Stimulated activated CD4-positive, alpha-beta T cell treated with anti-CD3 and anti-CD28 coated beads, Interleukin-4, amount 100 ng/mL, for 1 hour (primary cell): ENCODE measurements at places on chromosomes 2 and 18.

GRCh38 chr2:238613610-238614009 lies 186.9 kb downstream of the ASB1 start:
- DNase-seq = no peak

- no peak for DNase-seq
These were observed 34.2 kb upstream of the CAB39 start for GRCh38 chr2:230678451-230678850.

GRCh38 chr2:241558532-241559322 lies at the start of gene BOK:
Gene BOK, plus strand, starts transcription at chr2:241558745. Its CDS starts 739 bp downstream, at chr2:241559484.
- DNase-seq = peak; percentile 20

DNA sequence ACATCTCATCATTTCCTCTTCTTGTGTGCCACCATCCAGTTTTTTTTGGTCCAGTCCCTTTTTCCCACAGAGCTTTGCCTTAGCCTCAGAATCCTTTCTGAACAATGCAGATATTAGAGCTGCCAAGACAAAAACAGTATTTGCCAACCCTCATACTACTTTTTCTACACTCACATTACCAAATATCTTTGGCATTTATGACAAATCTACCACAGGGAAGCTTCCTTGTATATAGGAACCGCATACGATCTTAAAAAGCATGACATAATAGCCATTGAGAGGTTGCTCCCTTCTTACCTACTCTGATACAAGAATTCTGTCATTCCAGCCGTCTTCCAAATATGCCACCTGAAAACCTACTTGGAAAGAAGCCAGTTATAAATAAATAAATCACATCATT lies 9.4 kb downstream of the ZNF24 start:
- DNase-seq = no peak

DNA sequence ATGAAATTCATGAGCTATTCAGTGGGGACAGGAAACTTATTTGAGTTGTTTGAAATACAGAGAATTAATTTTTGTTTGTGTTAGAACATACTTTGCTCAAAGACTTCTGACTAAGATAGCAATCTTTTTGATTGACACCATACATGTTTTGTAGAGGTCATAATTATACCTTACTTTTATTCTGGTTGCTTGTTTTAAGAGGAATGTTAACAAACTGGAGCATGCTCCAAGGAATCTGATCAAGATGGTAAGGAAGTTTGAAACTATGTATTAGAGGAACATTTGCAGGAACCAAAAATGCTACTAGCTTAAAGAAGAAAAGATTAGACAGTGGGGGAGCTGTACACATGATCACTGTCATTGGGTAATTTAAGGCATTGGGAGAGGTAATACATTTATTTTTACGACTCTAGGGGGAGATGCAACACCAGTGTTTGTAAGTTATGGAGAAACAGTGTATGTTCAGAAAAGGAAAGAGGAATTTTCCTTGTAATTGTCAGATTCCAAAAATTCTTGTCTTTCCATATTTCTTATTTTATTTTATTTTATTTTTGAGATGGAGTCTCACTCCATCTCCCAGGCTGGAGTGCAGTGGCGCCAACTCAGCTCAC lies 8.0 kb downstream of the AGFG1 start:
- no peak for DNase-seq
